ENCODE measurements at places on chromosomes 12 and 14. TPM values are rescaled to one million over a fixed set of nuclear protein-coding genes. Genes with fewer than 3 reads are reported as not detected.

DNA sequence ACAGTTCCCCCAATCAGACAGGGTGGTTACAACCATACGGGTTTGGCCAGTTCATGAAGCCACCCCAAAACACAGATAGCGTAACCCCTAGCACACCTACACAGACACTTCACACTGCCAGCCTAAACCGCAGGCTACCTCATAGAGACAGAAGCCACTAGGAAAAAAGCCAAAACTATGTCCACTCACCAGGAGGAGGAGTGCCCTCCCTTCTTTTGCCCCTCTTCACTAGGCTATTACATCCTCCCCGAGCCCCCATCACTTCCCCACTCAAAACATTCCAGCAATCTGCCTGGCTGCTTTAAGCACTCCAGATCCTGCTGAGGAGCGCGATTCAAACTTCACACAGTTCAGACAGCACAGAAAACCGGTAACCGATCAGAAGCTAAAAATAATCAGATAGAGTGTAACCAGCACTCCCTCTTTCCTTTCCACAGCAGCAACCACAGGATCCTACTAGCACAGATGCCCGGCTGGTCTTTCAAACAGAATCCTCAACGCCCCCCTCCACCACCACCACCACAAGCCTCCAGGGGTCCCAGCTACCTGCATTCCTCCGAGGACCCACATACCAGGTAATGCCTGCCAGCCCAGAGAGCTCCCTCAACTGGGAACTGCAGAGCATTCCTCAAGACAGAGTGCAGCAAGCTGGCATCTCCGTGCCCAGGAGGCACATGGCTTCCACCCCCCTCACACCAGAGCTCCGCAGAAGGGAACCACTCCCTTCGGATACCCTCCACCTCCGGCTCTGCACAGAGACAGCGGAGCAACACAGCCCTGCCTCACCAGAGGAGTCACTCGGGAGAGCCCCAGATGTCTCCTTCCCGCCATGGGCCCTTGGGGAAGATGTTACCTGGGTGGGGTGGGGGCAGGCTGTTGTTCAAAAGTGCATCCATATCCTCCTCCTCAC is 1.5 kb downstream of the CHD4 start:
- peak; percentile 55 for DNase-seq

DNA sequence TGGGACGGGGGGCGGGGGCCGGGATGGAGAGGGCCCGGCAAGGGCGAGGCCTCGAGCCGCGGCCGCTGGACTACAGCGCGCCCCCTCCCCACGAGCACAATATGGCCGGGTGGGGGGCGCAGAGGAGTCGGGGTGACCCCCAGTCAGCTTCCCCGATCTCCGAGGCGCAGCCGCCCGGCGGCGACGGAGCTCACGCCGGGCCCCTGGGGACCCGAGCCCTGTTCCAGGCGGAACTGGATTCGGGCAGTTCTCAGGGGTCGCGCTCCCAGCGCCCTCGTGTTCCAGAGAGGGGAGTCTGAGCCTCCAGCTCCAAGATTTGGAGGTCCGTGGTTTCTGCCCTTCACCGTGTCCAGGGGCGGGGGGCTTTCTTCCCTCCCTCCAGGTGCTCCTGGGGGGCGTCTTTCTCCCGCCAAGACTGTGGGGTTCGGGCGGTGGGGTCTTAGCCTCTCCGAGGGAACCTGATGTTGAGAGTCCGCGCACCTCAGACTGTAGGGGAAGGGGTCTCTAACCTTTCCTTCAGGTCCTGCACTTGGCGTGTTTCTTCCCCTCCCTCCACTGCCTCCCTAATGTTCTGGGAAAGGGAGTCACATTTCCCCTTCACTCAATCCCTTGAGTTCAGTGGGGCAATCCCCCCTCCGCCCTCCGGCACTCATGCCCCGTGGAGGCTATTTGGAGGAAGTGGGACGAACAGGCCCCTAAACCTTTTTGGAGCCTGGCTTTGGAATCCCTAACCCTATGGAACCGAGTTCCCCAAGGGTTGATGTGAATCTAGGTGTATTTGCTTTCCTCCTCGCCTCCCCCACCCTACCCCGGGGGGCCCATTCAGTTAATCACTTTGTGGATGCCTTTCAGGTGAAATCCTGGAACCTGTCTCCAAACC is 584 bp downstream of the ACVR1B start:
- DNase-seq = no peak

GRCh38 chr14:79693935-79694334 is 517.4 kb downstream of the DIO2 start:
- no peak for DNase-seq

Gene SSPN
- total RNA-seq = not detected

- DNase-seq = no peak
Observed at GRCh38 chr14:70726651-70727375, 82.5 kb downstream of the MAP3K9 start.

Gene KRT3
- total RNA-seq = not detected

- no peak for DNase-seq
Observed at GRCh38 chr14:63562405-63562804, 19.2 kb upstream of the PPP2R5E start.

GRCh38 chr14:60643141-60643462 is 6.2 kb downstream of the SIX1 start:
- DNase-seq = no peak

DNA sequence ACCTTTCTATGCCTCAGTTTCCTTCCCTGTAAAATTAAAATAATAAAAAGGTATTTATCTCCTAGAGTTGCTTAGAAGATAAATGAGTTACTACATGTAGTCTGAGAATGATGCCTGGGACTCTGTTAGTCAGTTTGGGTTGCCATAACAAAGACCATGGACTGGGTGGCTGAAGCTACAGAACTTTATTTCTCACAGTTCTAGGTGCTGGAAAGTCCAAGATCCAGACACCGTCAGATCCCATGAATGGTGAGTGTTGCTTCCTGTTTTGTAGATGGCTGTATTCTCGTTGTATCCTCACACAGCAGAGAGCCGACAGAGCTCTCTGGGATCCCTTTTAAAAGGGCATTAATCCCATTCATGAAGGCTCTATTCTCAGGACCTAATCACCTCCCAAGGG is 64.0 kb upstream of the LTA4H start:
- no peak for DNase-seq

Gene BDKRB1
- not detected for total RNA-seq

Gene HOXC6
- total RNA-seq = not detected

DNA sequence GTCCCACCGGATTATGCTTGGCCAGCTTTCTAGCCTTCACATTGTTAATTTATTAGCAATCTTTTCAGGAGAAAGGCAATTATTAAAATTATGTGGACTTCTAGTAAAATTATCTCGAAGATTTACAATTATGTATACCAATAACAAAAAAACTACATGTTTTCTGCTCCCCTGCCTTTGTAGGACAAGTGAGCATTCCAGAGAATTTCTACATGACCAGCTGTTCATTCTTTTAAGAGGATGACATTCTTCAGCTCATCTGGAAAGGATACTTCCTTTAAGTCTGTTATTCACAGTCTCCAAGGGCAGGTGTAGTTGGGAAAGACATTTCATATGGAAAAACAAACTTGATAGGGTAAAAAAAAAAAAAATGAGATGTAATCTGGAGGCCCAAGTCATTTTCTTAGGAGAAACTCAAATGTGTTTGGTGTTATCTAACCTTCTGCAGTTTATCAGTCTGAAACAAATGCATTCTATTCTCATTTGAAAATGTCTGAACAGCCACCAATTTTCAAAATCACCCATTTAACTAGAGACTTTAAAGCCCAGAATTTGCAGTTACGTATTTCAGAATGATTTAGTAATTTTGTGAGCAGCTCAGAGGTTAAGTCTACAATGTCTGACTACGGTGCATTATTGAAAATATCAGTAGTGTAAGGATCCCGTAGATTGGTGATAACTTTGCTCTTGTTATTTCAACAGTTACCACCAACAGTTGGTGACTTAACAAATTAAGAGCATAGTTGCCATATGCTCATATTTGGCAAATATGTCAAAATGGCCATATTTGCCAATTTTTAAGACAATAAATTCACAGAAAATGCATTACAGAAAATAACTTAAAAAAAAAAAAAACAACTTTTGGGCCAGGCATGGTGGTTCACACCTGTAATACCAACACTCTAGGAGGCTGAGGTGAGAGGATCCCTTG is 1.8 kb upstream of the PHLDA1 start:
- no peak for DNase-seq

DNA sequence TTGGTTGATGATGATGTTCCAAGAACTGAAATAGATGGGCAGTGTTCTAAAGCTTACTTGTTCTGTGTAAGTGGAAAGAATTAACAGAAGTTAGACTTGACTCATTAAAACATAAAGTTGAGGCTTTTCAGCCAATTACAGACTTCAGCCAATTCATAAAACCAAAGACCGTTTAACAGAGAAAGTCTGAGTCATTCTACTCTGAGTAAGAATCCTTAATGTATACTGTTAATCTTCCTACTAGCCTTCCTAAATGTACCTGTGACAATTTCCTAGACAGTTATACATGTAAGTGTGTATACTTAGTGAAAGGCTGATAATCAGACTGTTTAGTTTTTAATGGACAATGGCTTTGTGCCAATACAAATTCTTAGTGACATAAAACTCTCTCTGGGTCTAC is 681.0 kb downstream of the RPL10L start:
- DNase-seq = no peak
